ENCODE measurements at places on chromosomes 7 and 10.
A peak's percentile ranks its signal among the peaks of the same experiment; 100 is the strongest.

- peak; percentile 12 for DNase-seq
Measured at GRCh38 chr7:151137791-151138152, 29.7 kb downstream of the GBX1 start.

DNA sequence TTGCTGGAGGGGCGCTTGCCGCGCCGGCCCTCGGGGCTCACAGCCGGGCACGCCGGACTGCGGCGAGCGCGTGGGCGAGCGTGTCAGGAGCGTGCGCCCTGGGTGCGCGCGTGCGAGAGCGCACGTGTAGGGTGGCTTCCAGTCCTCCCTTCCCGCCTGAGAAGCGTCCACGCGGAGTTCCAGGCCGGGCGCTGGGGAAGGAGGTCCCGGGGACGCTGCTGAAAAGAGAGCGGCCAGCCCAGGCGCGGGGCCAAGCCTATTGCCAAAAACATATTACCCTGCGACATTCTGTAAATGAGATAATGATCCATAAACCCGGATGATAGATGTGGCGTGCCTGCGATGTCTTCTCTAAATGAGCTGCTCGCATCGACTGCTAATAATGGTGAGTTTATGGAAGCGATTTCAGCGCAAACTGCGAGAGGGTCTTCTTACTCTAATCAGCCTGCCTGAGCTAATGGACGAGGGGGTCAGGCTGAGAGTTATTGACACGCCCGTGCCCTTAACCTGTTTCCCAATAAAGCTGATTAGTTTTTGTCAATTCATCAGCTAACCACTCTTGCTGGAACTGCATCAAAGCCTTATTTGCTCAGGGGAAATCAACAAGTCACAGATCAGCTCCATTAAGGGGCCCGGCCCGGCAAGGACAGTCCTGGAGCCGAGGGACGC is 8.0 kb upstream of the MNX1 start:
- DNase-seq, result peak; percentile 35

DNA sequence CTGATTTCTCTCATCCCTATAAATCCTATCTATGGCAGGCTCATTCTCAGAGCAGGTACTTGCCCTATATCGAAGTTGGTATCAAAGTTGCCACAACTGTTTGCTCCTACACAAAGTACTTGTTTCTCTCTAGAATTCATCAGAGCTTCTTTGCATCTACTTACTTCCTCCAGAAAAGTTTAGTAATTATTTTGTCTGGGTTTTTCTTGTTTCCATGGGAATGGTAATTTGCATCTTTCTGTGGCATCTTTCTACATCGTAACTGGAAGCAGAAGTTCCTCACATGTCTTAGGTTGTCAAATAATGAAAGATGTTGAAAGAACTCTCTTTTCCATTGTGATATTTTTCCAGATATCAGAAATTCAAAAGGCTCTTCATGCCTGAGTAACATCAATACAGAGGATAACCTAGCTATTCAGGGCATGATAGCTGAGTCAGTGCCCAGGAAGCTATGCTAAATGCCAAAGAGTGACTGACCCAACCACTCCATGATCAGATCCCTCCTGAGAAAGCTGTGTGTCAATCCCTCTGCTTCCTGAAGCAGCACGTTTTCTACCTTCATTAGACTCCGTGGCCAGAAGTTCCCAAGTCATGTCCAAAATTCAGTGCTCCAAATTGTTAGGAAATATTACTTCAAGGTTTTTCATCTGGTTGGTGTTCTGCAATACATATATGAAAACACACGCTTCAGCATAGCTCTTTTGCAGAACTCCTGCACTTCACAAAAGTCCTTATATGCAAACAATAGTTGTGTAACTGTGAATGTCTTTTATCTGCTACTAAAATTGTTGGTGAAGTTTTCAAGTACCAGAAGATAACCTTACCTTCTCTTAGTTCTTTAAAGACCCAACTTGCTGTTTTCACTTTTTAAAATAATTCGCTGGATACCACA is 216.5 kb downstream of the VTI1A start:
- DNase-seq, result no peak

DNA sequence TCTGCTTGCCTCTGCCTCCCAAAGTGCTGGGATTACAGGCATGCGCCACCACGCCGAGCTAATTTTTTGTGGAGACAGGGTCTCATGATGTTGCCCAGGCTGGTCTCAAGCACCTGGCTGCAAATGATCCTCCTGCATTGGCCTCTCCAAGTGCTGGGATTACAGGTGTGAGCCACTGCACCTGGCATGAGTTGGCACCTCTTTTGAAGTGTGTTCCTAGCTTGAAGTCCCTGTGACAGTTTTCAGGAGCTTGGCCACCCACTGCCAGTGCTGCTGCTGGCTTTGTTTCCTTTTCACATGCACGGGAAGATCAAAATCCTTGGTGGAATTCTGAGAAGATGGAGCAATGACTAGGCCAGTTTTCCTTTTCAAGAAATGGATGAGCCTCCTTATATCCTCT is 126.3 kb downstream of the NRP1 start:
- DNase-seq, result no peak

DNA sequence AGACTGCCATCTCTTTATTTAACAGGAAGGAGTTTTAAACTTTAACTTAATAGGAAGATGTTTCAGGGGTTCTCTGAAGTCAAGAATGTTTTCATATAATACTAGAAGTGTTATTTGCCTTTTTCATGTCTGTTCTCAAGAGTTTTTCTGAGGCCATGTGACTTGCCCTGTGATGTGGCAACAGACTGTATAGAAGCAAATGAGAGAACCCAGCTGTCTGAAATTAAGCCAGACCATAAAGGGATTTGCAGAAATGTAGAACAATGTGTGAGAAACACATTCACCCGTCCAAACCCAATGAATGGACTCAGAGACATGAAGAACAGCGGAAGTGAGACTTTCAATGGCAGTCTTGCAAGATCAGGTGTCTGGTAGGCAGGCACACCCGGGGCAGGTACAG is 23.8 kb downstream of the MAPK8 start:
- no peak for DNase-seq

DNA sequence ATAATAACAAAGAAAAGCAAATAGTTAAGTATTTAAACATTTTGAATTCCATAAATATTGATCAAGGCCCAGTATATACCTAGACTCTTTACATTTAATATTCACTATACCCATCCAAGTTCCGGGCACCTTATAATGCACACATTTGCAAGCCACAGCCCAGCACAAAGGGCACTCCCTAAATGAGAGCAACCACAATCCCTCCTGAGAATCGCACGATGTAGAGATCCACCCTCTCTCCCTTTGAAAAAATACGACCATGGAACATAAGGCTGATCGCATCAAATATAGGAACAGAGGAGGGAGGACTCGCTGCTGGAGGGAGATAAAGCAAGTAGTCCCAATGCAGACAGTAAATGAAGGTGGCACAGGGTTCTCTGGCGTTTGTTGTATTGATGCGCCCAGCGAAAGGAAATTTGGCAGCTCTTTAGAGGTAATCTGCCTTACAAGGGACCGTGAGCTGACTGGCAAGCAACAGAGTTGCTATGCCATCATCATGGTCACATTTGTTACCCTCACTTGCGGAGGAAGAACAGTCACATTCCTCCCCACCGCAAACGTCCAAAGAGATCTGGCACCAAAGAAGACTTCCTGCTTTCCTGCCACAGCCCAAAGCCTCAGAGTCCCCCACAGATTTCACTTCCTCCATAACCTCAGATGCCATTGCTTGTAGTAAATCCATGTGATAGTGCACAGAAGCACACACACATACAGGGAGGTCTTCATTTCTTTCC is 16.1 kb upstream of the TAS2R40 start:
- DNase-seq, result no peak

- no peak for DNase-seq
Measured at GRCh38 chr10:55024713-55025112, 223.7 kb upstream of the PCDH15 start.

GRCh38 chr10:50381642-50382041 is 130.3 kb upstream of the ASAH2 start:
- no peak for DNase-seq

DNA sequence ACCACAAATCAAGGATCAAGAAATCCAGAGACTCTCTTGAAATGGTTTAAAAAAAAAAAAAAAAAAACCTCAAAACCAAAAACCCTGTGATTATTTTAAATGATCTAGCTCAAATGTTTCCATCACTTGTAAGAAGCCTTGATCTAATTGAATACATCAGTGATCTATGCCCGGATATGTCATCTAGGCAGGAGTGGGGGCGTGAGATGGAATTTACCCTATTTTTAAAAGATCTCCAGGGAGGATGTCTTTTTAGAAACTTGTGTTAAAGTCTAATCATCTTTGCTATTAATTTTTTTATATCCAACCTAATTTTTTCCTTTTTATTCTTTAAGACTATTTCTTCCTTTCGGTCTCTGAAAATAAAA is 101.4 kb upstream of the PDLIM1 start:
- DNase-seq, result no peak

GRCh38 chr10:106836933-106837663 is 327.4 kb downstream of the SORCS1 start:
- DNase-seq, result no peak

GRCh38 chr7:28528899-28529298 is 116.6 kb downstream of the CREB5 start:
- DNase-seq, result no peak

GRCh38 chr7:29217113-29217512 is 22.5 kb downstream of the CHN2 start:
- no peak for DNase-seq

DNA sequence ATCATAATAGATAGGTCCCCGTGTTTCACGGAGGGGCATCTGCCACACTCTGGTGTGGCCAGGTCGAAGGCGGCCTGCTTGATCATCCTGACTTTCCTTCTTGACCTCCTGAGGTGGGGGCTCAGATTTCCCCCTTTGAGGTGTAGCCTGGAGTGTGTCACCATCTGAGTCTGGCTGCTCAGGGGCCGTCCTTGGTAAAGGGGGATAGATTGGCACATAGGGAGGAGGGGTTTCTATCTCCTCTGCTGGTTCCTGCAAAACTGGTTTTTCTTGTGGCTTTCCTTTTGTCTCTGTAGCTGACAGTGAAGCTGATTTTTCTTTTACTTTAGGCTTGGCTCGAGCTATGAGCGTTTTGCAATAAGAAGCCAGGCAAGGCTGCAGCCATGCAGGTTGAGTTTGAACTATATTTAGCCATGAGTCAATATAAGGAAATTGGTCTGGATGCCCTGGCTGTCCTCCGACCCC is 7.1 kb upstream of the ZNF117 start:
- no peak for DNase-seq
